ENCODE measurements at places on chromosomes 11 and 22.

DNA sequence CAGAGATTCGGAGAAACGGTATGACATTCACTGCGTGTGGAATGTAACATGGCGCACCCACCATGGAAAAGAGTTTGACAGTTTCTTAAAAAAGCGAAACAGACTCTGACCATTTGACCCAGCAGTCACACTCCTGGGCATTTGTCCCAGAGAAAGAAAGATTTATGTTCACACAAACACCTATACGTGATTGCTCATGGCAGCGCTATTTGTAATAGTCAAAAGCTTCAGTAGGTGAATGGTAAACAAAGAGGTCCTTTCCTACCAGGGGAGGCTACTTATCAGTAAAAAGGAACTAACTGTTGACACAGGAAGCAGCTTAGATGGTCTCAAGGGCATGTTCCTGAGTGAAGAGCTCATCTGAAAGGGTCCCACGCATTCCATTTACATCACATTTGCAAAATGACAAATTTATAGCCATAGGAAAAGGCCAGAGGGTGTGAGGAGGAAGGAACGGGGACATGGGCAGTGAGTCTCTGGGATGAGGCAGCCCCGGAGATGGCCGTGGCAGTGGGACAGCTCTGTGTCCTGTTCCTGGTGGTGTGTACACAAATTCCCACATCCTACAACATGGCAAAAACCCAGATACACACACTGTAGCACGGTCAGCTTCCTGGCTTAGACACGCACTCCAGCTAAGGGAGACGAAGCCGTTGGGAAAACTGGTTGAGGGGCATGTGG, 14.6 kb upstream of the KRTAP5-6 start:
- DNase-seq = no peak

DNA sequence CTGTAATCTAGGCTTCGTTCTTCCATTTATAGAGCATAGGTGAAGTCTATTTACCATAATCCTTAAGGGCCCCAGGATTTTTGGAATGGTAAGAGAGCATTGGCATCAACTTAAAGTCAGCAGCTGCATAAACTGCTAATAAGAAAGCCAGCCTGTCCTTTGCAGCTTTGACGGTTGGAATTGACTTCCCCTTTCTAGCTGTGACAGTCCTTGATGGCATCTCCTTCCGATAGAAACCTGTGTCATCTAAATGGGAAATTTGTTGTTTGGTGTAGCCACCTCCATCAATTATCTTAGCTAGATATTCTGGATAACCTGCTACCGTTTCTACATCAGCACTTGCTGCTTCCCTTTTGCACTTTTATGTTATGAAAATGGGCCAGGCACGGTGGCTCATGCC, 58.0 kb upstream of the GLYATL1B start:
- no peak for DNase-seq

GRCh38 chr22:50082961-50083461, 2.2 kb downstream of the MLC1 start:
- no peak for DNase-seq

DNA sequence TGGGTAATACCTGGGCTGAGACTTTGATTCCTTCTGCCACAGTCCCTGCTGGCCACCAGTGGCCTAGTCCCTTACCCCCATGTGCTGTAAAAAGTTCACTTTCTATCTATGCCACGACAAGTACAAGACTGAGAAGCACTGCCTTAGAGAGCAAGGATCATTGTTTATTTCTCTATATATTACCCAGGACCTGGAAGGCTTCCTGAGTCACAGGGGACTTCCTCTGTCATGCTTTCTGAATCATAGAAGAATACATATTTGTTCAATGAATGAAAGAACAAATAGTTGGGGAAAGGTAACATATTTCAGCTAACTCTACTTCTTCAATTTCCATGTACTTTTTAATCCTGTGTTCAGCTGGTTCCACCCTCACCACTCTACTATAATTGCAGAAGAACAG, 5.5 kb upstream of the SYT9 start:
- no peak for DNase-seq

GRCh38 chr11:10886652-10887250, 28.9 kb upstream of the ZBED5 start:
- DNase-seq = no peak

- DNase-seq = no peak
Observed at GRCh38 chr11:35943309-35943708, 553 bp upstream of the LDLRAD3 start.

- DNase-seq = no peak
Observed at GRCh38 chr11:118201966-118202365, 22.8 kb downstream of the JAML start.

- no peak for DNase-seq
Observed at GRCh38 chr11:117839936-117840813, 15.6 kb upstream of the FXYD2 start.

DNA sequence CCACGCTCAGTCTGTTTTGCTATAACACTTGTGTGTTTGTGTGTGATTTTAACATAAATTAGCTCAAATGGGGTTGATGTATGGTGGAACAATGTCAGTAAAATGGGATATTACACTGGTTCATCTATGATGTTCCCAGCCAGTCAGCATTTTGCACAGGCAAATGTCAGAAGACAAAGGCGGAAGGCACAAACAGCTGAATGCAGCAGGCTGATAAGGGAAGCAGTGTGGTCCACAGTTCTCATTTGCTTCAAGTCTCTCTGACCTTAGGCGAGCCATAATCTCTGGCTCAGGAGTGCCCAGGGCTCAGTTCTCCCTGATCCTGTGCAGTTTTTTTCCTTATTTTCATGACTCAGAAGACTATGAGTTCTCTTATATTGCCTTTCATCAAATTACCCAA, 102.7 kb downstream of the FAR1 start:
- no peak for DNase-seq

DNA sequence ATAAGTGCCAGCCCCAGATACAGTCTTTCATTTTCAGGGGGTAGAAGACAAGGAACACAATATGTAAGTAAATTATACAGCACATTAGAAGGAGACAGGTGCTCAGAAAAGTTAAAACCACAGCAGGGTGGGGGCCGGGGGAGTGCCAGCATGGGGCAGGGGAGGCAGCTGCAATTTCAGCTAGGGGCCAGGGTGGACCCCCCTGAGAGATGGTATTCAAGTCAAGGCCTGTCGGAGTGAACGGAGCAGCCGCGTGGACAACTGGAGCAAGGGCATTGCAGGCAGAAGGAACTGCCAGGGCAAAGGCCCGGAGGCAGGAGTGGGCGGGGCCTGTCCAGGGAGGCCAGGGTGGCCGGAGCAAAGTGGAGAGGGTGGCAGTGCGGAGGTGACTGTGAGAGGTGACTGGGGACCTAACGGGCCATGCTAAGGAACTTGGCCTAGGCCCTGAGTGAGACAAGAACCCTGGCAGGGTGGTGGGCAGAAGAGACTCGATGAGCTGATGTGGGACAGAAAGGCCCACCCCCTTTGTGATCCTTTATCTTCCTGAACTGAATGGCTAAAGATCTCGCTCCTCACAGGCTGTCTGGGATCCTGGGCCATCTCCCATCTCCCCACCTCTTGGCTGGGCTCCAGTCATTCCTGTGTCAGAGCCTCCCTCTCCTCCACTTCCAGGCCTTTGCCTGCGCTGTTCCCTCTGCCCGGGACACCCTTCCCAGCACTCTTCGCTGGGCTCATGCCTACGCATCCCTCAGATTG, 22.4 kb upstream of the FLRT1 start:
- DNase-seq = no peak

DNA sequence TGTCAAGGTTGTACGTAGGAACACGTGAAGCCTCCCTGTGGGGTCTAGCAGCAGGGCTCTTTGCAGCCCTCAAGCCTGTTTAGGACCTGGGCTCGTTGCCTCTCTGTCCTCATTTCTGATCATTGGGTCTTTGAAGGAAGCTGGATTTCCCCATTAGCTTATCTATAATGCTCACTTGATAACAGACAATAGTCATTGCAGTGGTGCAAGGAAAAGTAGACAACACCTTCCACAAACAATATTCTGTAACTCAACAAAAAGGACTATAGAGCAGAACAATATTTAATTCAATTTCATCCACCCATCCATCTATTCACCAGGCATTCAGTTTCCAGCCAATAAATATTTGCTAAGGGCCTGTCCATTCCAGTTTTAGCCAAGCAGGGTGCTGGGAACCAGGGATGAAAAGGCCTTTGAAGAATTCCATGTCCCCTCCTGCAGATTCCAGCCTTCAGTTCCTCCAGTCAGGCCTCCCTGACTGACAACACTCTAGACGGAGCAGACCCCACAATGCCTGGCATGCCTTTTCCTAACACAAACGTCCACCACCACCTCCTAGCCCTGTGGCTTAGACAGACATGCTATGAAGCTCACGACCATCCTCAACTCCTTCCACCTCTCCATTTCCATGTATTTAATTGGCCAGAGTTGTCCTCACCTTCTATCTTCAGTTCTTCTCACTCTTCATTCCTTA, 12.7 kb upstream of the POLD3 start:
- no peak for DNase-seq

DNA sequence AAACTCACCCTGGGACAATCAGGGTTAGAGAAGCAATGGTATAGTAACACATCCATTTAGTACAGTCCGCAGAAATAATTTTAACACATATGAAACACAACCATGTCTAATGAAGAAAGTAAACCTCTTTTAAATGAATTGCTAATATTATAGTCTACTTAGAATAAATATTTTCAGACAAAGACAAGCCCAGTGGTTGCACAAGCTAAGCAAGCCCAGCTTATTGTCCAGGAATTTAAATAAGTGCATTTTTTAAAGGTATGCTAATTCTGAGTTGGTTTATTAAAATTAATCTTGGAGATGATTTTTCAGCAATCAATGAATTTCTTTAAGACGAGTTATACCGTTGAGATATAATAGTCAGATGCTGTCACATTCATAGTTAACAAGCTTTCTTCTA, 118.8 kb upstream of the BLID start:
- DNase-seq = no peak

DNA sequence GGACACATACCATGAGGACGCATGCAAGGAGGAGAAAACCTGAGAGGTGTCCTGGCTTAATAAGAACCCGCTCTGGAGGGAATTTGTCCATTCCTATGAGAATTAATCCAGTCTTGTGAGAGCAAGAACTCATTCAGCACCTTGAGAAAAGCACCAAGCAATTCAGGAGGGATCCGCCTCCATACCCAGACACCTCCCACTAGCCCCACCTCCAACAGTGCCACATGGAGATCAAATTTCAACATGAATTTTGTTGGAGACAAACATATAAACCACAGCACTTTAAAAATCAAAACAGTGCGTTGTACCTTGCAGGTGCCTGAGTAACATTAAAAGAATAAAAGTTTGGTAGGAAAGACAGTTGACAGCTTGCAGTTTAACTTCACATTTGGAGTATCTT, 11.4 kb downstream of the UBE4A start:
- DNase-seq = no peak

DNA sequence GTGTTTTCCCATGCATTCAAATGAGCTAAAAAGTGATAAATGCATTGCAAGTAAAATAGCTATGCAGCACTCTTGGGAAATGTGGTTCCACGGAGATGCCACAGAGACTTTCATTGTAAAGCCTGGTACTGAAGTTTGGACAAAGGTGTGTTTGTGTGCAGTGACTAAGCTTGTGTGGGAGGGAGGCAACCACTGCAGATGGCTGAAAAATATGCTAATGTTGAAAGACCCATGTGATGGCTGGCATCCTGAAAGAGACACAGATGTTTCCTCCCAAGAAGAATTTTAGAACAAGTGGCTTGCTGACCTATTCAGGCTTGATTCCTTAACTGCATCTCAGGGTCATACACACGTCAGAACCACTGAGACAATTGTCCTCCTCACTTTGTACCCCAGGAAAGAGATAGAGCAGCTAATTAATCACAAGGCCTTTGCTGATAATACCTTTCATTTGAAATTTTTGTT, 73.8 kb downstream of the FAM76B start:
- DNase-seq = peak; percentile 57

- DNase-seq = no peak
Observed at GRCh38 chr22:19590696-19591095, 66.5 kb upstream of the CLDN5 start.

- no peak for DNase-seq
Observed at GRCh38 chr11:7165911-7166310, 77.1 kb downstream of the RBMXL2 start.

- DNase-seq = no peak
Observed at GRCh38 chr22:44597616-44598015, 99.6 kb upstream of the RTL6 start.

- no peak for DNase-seq
Observed at GRCh38 chr22:48607901-48608662, 1219.6 kb downstream of the BRD1 start.

GRCh38 chr22:34113381-34113780, 193.1 kb upstream of the LARGE1 start:
- DNase-seq = no peak

DNA sequence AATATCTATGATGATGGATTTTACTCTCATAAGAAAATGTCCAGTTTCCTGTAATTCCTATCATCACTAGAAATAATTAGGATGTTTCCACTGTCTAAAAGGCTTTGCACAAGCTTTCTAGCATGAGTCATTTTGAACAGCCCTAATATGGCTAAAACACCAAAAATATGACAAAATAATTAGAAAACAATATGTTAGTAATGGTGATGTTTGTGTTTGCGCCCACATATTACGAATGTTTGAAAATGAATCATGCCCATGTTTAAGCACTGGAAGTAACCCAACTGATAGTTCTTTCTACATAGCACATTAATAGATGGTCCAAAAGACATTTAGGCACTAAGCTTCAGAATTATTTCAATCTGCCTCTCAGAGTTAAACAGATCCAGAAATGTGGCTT, 96.0 kb downstream of the TRPC6 start:
- DNase-seq = no peak

DNA sequence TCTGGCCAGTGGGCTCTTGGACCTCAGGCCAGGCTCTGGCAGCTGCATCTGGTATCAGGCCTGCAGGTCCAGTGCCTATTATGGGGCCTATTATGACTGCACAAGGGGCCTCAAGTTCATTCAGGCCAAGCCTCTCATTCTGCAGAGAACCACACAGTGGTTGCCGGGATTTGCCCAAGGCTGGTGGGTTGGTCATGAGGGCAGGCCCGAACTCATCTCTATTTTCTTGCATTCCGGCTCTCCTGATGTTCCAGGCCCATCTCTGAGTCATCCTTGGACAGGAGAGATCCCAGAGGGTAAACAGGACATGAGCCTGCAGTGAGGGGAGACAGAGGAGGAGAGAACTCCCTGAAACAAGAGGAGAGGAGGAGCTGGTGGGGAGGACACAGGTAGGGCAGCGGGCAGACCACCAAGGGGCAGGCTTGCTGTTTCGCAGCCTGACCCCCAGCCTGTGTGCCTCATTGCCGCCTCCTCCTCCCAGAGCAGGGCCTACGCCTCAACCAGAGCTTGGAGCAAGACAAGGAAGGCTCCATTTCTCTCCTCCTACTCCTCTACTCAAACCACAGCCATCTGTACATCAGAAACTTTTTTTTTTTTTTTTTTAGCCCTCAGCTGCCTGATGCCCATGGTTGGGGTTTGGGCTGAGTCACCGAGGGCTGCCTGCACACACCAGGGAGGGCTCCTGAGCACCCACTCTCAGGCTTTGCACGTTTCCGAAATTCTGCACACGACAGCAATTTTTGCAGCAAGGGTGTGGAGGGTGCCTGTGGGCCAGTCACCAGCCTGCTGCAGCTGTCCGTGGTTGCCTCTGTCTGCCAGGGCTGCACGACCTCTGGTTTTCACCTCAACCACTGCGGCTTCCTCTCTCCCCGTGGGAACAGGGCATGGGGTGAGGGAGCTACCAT, 12.7 kb upstream of the TREH start:
- DNase-seq = peak; percentile 54

- no peak for DNase-seq
Observed at GRCh38 chr11:117639601-117640000, 157.4 kb downstream of the DSCAML1 start.

- no peak for DNase-seq
Observed at GRCh38 chr22:40035351-40035750, 40.6 kb downstream of the FAM83F start.
